Lower leg skin (tissue), 4 donors: ENCODE measurements at places on chromosomes 5 and 9.

- no peak for DNase-seq
These were observed 18.4 kb upstream of the ALDOB start for GRCh38 chr9:101453776-101454570.

DNA sequence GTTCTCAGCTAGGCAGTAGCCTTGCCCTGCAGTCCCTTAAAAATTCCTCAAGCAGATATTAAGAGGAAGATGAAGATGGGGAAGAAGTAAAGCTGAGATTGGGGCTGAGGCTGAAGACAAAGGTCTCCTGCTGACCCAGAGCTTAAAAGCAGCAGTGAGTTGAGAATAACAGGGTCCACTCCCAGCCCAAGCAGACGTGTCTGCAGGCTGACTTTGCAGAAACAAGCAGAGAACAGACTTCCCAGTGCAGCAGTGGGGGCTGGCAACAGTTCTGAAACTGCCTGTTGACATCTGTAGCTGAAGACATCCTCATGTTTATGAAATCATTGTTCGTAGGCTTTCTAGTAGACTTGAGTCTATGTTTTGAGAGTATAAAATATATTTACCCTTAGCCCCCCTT, 1.1 kb downstream of the CTXN3 start:
- DNase-seq: no peak

DNA sequence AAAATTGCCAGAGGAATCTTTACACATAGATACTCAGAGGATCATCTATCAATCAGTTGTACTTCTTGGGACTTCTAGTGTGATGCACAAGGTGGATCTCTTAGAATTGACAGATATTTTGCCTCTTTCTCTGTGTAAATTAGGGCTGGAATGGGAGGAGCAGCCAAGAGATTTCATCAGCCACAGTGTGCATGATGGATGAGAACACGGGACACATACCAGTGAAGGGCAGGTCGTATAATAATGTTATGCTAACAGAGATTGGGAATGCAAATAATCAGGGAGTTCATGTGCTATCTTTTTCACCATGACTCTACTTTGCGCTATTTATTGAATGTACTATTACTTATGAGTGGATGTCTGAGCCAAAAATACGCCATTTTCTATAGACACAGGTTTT, 43.3 kb upstream of the ISOC1 start:
- DNase-seq: no peak

DNA sequence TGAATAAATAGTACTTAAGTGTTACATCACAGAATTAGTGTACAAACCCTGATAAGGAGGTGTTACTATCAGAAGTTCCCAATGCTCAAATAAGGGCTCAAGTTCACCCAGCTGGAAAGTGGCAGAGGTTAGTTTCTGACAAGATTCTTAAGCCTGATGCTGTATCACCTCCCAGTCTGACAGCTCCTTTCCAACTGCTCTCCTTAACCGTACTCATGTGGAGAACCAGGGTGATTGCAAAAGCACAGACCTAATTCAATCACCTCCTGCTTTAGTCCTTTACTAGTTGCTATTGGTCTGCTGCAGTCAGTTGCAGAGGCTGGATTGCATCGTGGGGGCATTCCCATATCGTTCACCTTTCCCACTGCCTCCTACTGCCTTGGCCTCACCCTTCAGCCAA, 100.4 kb upstream of the ZNF618 start:
- DNase-seq: no peak

GRCh38 chr9:79257790-79258351, 313.9 kb upstream of the TLE4 start:
- no peak for DNase-seq

- no peak for DNase-seq
These were observed 214.9 kb downstream of the PLK2 start for GRCh38 chr5:58244819-58245475.

DNA sequence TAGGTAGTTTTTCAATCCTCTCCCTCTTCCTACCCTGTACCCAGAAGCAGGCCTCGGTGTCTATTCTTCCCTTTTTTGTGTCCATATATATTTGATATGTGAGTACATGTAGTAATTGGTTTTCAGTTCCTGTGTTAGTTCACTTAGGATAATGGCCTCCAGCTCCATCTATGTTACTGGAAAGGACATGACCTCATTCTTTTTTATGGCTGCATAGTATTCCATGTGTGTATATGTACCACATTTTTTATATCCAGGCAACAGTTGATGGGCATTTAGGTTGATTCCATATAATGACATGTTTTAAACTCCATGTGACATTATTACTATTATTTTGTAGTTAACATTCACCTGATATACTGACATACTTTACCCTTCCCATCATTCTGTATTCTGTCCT, 49.1 kb downstream of the CAVIN4 start:
- no peak for DNase-seq
